CD8-positive, alpha-beta T cell (primary cell): ENCODE measurements at places on chromosomes 2 and 18.

DNA sequence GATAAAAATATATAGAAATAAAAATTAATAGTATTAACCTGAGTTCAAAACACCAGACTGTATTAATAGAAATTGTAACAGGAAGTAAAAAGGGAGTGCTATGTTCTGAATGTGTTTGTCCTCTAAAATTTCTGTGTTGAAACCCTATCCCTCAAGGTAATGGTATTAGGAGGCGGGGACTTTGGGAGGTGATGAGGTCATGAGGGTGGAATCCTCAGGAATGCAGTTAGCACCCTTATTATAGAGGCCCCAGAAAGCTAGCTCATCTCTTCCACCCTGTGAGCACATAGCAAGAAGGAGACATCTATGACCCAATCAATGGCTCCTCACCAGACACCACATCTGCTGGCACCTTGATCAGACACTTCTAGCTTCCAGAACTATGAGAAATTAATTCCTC is 124.5 kb downstream of the CMPK2 start:
- DNase-seq: no peak

GRCh38 chr2:106176446-106177099 is 17.5 kb downstream of the UXS1 start:
- DNase-seq: no peak

- DNase-seq: no peak
Measured at GRCh38 chr2:187617120-187617519, 62.9 kb upstream of the TFPI start.

GRCh38 chr2:189022053-189022481 is 47.9 kb downstream of the COL3A1 start:
- DNase-seq: no peak

DNA sequence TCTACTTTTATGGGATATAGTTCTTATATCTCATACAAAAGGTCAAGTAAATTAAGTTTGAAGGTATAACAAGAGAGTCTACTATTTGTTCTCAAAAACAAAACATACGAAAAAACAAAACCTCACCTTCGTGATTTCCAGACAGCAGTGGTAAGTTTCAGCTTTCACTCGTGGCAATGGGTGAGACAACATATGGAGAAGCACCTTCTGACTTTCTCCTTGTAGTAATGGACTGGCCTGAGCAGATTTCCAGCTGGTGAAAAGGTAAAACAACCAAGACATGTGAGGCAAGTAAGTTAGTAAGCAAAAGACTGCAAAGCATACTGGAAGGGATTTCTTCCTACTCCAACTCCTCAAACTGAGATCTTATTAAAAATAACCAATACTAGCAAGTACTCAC is 39.6 kb downstream of the RTTN start:
- no peak for DNase-seq

- DNase-seq: no peak
Measured at GRCh38 chr2:217166241-217166850, 306.5 kb upstream of the TNP1 start.

GRCh38 chr18:59660786-59661743 is 36.2 kb downstream of the CCBE1 start:
- DNase-seq: no peak

GRCh38 chr2:235199128-235199527 is 247.3 kb downstream of the SH3BP4 start:
- no peak for DNase-seq

DNA sequence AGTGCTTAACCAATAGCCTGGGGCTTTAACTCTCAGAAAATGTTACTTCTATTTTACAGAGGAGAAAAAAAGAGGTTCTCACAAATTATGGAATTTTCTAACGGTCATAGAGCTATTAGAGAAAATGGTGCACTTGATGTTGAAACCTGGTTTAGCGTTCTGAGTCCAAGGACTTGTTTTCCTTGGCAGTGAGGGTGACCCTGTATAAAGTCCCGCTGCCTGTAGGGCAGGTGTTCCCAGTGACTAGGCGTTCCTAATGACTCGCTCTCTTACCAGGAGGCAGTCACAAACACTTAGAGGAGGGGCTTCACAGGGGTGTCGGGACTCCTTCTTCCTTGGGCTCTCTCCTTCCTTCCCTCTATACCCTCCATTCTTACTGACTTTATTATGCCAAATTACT is 175.8 kb downstream of the ACTR3 start:
- no peak for DNase-seq

- DNase-seq: no peak
Measured at GRCh38 chr2:64493788-64494187, 30.3 kb upstream of the AFTPH start.

GRCh38 chr2:25481381-25482300 is 139.9 kb upstream of the DNMT3A start:
- no peak for DNase-seq

DNA sequence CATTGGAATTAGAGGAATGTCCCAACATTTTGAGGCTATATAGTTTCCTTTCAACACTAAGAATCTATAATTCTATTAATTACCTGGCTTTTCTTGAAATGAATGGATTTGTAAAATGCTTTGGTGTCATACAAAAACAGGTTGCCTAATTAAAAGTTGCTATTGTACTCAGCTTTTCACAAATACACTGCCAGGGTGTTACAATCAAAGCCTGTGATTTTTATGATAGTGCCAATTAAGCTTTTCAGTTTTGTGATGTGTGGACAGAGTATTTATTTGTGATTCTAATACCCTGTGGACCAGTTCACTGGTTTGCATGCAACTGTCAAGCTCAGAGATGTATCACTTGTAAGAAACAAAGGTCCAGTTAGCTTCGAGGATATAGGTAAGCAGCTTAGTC is 71.8 kb downstream of the NAB1 start:
- no peak for DNase-seq

GRCh38 chr18:38751898-38752297 is 1186.3 kb upstream of the CELF4 start:
- no peak for DNase-seq

DNA sequence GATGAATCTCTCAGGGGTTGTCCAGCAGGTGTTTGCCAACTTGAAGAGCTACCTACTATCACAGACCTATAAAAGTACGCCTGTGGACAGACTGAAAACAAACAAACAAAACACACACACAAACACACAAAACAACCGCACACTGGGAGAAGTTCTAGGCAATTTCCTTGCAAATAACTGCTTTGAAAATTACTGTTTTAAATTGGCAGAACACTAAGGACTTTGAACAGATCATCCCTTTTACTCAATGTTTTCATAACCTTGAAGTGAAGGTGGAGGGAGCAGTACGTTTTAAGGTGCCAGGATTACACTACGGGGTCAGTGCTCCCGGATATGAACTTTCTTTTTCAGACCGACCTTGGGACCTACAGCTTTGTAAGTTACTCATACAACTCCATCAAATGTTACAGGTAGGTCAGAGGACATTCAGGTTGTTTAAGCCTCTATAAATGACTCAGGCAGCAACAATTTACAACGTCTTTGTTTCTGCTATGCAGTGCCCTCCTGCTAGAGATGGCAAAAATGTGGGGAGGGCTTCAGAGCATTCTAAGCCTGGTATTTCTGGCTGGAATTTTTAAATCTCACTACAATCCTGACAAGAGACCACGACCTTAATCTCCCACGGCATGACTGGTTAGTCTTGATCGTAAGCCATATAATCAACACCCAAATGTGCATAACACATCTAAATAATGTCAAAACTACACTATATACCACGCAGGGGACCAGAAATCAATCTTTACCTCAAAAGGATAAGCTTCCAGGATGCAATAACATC is 1.4 kb upstream of the SLC20A1 start:
- DNase-seq: no peak

GRCh38 chr2:237512774-237513466 is 25.9 kb downstream of the MLPH start:
- peak; percentile 60 for DNase-seq

DNA sequence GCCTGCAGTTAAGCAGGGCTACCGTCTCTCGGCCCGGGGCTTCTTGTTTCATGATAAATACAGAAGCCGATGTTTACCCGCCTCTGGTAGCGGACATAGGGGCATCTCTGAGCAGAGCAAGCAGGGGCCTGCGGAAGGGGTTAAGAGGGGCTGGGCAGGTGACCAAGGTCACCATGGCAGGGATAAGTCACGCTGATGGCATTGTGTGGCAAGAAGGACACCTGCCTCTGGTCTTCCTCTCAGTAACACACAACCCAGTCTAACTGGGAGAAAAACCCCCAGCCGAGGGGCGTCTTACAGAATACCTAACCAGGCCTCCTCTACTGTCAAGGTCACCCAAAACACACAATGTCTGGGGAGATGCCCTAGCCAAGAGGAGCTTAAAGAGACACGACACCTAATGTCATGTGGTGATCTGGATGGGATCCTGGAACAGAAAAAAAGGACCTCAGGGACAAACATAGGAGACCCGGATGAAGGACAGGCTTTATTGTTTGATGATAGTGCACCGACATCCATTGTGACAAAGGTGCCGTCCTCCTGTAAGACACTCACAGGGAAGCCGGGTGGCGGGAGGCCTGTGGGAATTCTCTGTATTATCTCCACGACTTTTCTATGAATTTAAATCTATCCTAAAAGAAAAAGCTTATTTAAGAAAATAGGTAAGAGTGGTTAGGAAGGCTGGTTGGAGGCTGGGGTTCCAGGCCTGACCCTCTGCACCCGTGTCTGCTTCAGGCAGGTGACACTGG is 24.8 kb downstream of the SH3BP4 start:
- no peak for DNase-seq

- no peak for DNase-seq
Measured at GRCh38 chr2:23157812-23158211, 227.2 kb upstream of the KLHL29 start.

GRCh38 chr2:74806920-74807319 is 27.0 kb upstream of the HK2 start:
- no peak for DNase-seq

DNA sequence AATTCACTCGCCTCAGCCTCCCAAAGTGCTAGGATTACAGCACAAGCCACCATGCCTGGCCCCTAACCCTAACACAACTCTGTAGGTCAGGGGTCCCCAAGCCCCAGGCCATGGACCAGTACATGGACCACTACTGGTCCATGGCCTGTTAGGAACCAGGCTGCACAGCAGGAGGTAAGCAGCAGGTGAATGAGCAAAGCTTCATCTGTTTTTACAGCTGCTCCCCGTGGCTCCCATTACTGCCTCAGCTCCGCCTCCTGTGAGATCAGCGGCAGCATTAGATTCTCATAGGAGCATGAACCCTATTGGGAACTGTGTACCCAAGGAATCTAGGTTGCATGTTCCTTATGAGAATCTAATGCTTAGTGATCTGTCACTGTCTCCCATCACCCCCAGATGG is 201.7 kb downstream of the NRP2 start:
- no peak for DNase-seq

- DNase-seq: no peak
Measured at GRCh38 chr2:84885111-84885510, 4.2 kb upstream of the TRABD2A start.

- no peak for DNase-seq
Measured at GRCh38 chr18:78521136-78521535, 458.5 kb upstream of the SALL3 start.

DNA sequence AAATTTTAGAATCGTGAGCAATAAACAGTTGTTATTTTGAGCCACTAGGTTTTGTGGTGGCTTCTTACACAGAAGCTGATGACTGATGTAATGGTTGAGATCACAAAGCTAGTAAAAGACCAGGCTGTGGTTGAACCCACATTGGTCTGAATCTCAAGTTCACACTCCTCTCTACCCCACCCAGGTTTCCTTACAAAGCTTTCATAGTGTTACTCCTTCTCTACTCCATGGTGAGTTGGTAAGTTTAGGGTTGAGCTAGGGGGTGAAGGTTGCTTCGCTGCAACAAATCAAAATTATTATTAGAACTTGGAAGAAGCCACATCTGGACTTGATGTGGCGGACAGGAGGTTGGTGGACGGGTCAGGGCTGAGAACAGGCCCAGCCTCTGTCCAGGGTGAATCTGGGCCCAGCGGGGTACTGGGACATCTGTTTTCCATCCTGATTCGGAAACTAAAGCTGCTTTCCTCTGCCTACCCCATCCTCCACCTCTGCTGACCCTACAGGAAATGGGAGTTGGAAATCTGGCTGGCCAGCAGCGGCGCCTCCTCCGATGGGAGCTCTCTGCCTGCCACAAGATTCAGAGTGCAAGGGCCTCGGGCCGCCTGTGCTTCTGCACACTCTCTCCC is 86.3 kb downstream of the ZFP36L2 start:
- DNase-seq: no peak

DNA sequence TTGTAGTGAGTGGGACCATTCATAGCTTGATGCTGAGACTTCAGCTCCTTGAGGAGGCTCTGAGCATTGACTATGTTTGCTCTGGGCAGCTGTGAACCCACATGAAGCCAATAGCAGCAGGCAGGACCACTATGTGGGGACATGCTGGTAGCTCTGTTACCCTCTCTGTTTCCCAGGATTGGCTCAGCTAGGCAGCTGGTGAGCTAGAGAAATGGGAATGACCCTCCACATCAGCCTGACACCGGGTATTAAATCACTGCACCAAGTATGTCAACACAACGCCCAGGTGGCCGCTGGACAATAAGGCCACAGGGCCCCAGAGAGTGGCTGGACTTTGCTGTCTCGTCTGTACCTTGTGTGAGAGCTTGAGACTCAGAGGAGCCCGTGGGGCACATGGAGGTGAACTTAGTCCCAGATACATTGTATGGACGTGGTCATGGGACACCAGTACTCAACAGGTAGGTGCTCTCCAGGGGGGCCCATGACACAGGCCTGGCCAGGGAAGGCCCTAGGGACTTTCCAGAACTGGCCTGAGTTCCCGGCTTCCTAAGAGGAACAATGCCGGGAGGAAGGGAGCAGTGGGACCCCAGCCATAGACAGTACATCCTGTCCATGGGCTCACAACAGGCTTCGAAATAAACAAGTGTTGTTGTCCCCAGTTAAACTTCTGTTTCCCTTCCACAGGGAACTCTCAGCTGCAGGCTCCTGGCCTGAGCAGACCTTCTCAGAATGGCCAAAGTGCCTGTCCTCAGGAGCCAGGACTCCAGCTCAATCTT is 35.2 kb downstream of the HS1BP3 start:
- no peak for DNase-seq

- DNase-seq: no peak
Measured at GRCh38 chr2:56534321-56534720, 350.5 kb downstream of the CCDC85A start.

- DNase-seq: peak; percentile 38
Measured at GRCh38 chr18:76399613-76400391, 95.2 kb downstream of the ZNF516 start.

DNA sequence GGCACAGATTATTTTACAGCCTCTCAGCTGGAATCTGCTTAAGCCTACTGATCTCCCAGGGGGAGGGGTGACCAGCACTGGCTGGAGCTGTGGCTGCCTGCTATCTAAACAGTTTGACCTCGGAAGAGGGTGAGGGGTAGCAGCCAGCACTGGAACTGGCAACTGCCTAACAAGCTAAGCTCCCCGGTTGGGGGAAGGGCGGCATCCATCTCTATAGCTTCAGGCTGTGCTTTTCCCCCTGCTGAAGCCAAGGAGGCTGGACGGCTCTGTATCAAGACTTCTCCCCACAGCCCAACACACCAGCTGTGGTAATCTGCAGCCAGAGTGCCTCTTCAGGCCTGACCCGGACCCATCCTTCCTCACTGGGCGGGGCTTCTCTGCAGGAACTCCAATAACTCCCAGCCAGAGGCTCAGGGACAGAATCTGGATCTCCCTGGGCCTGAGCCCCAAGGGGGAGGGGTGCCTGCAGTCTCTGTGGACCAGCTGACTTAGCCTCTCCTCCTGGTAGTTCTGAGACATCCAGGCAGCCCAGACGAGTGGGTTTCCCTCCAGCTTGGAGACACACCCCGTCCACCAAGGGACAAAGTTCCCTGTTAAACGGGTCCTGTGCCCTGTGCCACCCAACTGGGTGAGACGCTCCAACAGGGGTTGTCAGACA is 560.2 kb downstream of the LRP1B start:
- DNase-seq: no peak
